ENCODE measurements at places on chromosomes 16 and 17.

DNA sequence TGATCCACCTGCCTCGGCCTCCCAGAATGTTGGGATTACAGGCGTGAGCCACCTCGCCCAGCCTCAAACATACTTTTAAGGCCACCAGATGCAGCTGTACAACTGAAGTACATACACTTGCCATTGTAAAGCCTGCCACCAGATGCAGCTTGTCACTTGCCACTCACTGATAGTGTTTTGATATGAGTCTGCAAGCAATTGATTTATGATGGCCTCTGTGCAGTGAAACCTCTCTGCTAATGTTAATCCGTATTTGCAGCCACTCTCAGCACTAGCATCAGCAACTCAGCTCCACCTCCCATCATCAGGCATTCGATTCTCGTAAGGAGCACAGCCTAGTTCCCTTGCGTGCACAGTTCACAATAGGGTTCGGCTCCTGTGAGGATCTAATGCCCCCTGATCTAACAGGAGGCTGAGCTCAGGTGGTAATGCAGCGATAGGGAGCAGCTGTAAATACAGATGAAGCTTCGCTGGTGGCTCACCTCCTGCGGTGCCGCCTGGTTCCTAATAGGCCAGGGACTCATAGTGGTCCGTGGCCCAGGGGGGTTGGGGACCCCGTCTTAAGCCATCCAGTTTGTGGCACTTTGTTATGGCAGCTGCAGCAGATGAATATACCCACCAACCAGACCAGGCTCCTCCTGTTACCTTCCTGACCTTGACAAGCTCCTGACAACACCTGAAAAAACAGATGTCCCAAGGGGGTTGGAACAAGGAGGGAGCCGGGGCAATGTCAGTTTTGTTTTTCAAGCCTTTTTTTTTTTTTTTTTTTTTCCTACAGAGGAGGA is 1.3 kb upstream of the HERPUD1 start:
- DNase-seq, result peak; percentile 70

GRCh38 chr17:47981462-47981861 is 10.5 kb downstream of the CDK5RAP3 start:
- no peak for DNase-seq

DNA sequence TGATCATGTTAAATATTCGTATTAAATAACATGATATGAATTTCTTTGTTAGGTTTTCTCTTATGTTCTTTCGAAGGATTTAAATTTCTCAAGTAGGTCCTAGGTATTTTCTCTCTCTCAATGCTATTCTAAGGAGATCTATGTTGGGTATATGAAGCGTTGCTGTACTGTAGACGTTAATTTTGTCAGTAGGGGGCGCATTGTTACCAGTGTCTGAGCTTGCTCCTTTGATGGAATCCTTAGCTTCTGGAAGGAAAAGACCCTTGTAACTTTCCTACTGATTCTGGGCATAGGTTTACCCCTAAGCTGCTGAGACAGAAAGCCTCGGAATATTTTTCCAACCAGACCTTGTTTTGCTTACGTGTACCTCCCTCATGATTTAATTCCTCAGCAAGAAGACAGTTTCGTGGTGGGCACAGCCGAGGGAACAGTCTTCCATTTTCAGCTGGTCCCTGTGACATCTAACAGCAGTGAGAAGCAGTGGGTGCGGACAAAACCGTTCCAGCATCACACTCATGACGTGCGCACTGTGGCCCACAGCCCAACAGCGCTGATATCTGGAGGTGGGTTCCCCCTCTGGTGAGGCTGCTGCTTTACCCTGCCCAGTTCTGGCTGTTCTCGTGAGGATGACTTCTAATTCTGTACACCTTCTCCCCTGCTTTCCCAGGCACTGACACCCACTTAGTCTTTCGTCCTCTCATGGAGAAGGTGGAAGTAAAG is 17.9 kb downstream of the UTP4 start:
- DNase-seq, result peak; percentile 36

- DNase-seq, result no peak
Observed at GRCh38 chr17:6670999-6671398, 19.4 kb downstream of the C17orf100 start.

DNA sequence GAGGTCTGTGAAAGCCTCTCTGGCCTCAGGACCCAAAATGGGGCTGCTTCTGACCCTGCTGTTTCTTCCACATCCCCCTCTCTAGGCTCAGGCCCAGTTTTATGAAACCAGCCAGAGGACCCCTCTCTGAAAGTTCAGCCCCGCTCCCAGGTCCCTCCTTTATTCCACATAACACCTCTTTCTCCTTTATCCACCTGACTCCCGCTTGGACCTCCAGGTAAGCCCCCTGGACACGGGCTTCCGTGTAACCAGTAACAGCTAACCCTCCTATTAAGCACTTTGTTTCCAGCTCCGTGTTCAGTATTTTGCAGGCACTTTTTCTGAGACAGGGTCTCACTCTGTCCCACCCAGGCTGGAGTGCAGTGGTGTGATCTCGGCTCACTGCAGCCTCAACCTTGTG is 37.4 kb downstream of the PSME3IP1 start:
- no peak for DNase-seq

GRCh38 chr16:73997971-73998370 is 298.6 kb upstream of the PSMD7 start:
- DNase-seq, result no peak

- no peak for DNase-seq
Observed at GRCh38 chr16:65728652-65729051, 606.8 kb upstream of the CDH11 start.

- no peak for DNase-seq
Observed at GRCh38 chr16:27681681-27682080, 131.7 kb downstream of the KATNIP start.

DNA sequence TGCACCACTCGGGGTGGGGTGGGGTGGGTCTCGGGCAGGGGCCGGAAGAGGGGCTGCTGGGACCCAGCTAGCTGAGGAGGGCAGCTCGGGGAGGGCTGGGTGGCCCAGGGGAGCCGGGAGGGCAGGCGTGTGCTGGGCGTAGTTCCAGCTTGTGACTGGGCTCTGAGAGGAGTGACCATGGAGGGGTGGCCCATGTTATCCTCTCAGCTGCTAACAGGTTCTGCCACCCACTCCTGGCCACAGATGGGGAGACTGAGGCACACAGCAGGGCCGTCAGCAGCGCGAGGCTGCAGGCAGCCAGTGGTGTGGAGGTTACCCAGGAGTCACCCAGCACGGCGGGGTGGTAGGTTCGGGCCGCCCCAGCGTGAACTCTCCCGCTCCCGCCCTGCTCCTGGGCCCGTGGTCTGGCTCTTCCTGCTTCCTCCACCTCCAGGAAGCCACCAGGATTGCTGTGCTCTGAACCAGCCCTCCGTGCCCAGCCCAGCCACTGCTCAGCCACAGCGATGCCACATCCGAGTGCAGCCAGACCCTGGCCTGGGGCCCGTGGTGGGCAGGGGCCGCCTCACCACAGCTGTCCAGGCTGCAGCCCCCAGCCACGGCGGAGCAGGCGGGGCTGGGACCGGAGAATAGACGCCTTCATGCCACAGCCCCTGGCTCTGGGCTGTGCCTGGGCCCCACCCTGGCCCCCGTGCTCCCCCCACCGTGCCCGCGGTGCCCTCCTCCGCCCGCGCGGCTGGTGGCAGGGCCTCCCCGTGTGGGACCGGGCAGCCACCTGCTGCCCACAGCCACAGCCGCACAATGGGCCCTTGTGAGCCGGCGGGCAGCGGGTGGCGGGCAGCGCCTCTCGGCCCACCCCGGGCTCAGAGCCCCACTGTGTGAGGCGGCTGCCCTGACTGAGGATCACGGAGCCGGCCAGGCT is 26.3 kb upstream of the SSTR5 start:
- DNase-seq, result no peak

GRCh38 chr16:11977376-11978041 is 975 bp downstream of the SNX29 start:
- no peak for DNase-seq

GRCh38 chr16:12874186-12874585 is 27.2 kb upstream of the SHISA9 start:
- DNase-seq, result no peak

GRCh38 chr16:86059253-86060171 is 160.6 kb downstream of the IRF8 start:
- DNase-seq, result no peak

DNA sequence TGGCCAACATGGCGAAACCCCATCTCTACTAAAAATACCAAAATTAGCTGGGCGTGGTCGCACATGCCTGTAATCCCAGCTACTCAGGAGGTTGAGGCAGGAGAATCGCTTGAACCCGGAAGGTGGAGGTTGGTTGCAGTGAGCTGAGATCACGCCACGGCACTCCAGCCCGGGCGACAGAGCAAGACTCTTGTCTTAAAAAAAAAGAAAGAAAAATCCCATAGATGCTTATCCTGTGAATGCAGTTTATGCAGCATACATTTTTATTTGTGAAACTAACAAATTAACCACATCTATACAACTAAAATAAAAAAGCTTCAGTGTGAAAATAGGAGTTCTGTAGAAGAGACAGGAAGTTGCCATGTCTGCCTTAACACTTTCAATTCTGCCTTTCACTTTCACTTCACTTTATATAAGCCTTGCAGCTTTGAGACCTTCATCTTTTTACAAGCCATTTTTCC is 7.1 kb downstream of the IGSF6 start:
- DNase-seq, result no peak

DNA sequence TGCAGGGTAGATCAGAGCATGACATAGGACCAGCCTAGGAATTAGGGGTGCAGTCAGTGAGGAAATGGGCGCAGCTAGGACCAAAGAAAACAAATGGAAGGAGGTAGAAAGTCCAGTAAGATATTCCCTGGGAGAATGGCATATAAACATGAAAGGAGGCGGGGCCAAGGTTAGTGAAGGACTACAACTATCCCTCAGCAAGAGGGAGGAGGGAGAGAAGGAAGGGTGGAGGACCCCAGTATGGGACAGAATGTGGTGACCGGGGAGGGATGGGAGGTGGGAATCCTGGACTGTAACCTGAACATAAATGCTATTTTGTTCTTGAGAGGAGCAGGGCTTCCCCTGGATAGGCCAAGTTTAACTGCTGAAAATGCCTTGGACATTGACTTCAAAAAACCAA is 22.8 kb downstream of the ITGB3 start:
- no peak for DNase-seq

GRCh38 chr17:44912763-44913544 is 2.3 kb downstream of the GFAP start:
- DNase-seq, result no peak

DNA sequence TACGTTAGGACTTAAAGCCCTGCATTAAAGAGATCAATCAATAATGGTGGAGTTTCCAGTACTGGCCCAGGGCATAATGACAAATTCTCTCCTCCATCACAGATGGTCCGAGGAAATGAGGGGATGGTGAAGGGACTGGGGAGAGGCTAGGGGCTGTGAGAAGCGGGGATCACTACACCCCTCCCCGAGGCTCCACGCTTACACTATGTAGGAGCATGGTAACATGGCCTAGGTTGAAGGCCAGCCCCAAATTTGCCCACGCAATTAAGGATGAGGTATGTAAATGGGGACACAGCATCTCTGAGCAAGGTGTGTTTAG is 8.0 kb upstream of the AKTIP start:
- DNase-seq, result no peak

GRCh38 chr17:66094727-66095126 is 97.2 kb downstream of the CEP112 start:
- DNase-seq, result no peak

DNA sequence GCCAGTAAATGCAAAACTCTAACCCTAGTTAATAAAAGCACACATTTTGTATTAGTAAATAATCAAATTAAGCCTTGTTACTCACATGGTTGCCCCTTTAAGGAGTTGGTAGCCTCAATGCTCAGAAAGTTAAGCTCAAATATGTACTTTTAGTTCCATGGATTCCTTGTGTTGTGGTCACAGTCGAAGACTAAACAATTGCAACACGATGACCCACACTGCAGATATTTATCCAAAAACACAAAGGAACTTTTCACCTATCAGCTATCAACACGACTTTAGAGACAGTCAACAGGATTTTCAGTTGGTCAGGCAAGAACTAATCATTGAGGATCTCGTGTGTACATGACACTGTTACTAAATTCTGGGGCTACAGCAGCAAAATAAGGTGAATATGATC is 47.4 kb upstream of the NUDT7 start:
- no peak for DNase-seq

DNA sequence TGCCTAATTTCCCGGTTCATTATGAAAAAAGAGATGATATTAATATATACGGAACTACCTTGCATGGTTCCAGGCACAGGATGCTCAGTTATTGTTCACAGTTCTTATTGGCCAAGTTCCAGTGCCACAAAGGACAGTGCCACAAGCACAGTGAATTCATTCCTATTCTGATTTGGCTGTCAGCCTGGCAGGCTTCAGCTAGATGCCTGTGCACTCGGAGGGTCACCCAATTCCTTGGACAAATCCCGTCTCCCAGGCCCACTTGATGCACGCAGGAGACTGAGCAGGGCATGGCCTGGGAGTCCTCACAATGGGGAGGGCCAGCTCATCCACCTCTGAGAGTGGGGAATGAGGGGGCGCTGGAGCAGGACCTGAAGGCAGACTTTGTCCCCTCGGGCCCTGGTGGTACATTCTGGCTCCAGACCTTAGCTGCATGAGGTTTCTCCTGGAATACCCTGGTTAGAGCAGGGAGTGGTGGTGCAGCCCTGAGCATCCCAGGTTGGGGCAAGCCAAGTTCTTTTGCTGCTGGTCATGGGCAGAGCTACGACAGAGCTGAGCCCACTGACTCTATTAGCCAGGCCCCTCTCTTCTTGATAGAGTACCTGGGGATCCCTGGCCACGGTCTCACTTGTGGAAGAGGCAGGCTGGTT is 41.4 kb downstream of the MIS12 start:
- DNase-seq, result no peak

GRCh38 chr17:80953471-80954315 is 37.9 kb upstream of the CHMP6 start:
- DNase-seq, result no peak

DNA sequence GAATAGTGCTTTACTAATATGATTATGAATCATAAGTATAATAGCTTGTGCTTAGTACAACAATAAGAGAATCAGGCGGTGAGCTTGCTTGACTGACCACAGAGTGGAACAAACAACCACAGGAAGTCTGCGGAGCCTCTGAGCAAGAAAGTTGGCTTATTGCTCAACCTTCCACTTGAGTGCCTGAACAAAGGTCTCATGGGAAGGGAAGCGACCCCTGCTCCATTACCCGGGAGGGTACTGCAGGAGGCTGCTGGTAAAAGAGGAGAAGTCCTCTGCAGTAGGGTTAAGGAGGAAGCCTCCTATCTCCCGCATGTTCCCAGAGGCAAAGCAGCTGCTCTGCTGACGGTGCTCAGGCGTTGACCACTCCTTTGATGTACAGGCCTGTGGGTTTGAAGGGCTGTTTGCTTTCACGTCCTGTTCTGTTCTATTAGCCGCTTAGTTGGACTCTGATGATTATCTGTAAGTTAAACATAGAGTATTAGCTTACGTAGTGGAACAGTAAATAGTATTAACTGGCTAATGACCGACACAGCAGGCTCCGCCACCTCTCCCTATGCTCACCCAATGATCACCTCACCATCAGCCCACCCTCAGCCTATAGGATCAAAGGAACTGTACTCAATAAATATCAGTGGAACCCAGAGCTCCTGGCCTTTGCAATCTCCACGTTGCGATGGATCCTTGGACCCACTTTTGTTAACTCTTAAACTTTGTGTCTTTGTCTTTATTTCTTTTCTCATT is 17.5 kb downstream of the ALOX15B start:
- no peak for DNase-seq

GRCh38 chr17:30954046-30954830 is 16.6 kb upstream of the RNF135 start:
- DNase-seq, result no peak

All from NCI-H510A treated with DMSO at 0.1 percent for 48 hours (cell line).